Esophagus squamous epithelium (tissue), 5 donors: ENCODE measurements at places on chromosomes 2 and 18. TPM values are rescaled to one million over a fixed set of nuclear protein-coding genes. Genes with fewer than 3 reads are reported as not detected.

- no peak for DNase-seq
These were observed 40.1 kb upstream of the CLASP1 start for GRCh38 chr2:121689356-121689755.

DNA sequence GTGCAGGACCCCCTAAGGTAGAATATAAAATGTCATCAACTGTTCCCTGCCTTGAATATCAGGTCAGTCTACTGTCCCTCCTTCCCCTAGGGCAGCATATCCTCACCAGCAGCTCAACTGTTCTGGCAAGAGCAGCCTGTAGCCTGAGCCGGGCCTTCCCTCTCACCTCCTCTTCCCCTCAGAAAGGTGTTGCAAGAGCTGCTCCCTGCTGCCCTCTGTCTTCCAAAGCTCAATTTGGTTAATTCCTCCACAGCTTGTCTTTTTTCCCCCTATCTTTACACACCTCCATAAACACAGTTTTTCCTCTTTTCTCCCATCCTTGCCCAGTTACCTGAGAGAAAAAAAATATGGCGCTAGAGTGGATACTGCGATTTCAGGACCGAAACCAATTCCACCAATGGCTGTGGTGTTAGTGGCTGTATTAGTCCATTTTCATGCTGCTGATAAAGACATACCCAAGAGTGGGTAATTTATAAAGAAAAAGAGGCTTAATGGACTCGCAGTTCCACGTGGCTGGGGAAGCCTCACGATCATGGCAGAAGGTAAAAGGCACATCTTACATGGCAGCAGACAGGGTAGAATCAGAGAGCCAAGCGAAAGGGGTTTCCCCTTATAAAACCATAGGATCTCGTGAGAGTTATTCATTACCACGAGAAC, 184.7 kb downstream of the MREG start:
- DNase-seq: no peak

- no peak for DNase-seq
These were observed 763.4 kb upstream of the NRXN1 start for GRCh38 chr2:51795248-51795888.

GRCh38 chr2:114436329-114436728, 6.1 kb upstream of the DPP10 start:
- no peak for DNase-seq

DNA sequence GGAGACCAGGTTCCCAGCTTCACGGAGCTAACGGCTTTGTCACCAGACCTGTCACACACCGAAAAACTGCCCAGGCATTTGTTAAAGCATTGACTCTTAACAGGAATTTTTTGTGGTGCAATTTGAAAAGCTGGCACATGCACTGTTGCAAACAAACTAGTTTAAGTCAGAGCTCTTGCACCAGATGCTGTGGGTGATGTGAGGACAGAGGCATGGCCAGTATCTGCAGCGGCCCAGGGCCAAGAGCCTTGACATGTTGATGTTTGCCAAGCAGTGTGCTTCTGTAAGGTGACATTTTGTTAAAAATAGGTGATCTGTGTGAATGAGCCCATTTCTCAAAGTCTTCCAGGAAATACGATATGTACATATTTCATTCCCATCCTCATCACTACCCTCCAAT, 142.5 kb downstream of the MTCL1 start:
- no peak for DNase-seq

- no peak for DNase-seq
These were observed 22.9 kb upstream of the MTX2 start for GRCh38 chr2:176246331-176246730.

ATAD2B gene
- total RNA-seq: 7.4 TPM

KCNF1 gene
- not detected for total RNA-seq

TXNDC2 gene
- not detected for total RNA-seq

OTX1 gene
- not detected for total RNA-seq
